Stimulated activated CD8-positive, alpha-beta memory T cell treated with anti-CD3 and anti-CD28 coated beads, Interleukin-15, amount 100 ng/mL, for 1 hour (primary cell): ENCODE measurements at places on chromosomes 7 and 10.

DNA sequence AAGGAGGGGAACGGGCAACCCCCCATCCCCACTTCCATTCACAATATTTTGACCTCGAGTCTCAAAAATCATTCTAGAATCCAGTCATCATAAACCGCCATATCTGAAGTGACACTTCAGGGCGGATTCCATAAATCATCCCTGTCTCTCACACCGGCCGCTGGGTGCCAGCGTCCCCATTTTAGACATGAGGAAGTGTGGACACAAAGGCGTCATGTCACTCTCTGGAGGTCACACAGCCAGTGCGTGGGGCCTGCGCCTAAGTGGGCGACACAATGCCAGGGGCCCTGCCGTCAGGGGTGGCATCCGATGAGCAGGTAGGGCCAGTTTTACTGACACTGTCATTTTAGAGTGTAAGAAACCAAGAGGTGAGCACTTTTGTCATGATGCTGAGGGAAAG lies 19.5 kb downstream of the KCNH2 start:
- DNase-seq, result no peak

- DNase-seq, result no peak
These were observed 9.2 kb downstream of the SGMS1 start for GRCh38 chr10:50614444-50615137.

DNA sequence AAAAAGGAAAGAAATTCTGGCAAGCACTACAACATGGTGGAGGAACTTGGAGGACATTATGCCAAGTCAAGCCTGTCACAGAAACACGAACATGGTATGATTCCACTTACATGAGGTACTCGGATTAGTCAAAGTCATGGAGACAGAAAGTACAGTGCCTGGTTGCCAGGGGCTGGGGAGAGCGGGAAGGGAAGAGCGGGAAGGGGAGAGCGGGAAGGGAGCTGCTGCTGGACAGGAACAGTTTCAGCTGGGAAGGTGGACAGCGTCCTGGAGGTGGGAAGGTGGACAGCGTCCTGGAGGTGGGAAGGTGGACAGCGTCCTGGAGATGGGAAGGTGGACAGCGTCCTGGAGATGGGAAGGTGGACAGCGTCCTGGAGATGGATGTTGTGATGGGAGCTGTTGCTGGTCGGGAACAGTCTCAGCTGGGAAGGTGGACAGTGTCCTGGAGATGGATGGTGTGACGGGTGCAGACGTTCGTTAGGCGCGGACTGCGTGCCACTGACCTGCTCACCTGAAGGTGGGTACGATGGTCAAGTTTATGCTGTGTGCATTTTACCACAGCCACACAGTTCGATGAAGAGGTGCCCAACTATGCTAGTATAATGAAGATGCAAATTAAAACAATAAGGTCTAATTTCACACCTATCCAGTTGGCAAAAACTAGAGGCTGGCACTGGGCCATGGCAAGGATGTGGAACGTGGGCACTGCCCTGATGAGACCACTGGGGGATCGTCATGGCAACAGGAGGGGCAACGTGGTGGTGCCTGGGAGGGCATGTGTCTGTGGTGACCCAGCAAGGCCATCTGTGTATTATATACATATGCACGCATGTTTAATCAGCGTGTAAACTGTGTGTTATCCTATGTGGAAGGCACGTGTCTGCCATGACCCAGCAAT lies 103.8 kb downstream of the NKX6-2 start:
- DNase-seq, result no peak

DNA sequence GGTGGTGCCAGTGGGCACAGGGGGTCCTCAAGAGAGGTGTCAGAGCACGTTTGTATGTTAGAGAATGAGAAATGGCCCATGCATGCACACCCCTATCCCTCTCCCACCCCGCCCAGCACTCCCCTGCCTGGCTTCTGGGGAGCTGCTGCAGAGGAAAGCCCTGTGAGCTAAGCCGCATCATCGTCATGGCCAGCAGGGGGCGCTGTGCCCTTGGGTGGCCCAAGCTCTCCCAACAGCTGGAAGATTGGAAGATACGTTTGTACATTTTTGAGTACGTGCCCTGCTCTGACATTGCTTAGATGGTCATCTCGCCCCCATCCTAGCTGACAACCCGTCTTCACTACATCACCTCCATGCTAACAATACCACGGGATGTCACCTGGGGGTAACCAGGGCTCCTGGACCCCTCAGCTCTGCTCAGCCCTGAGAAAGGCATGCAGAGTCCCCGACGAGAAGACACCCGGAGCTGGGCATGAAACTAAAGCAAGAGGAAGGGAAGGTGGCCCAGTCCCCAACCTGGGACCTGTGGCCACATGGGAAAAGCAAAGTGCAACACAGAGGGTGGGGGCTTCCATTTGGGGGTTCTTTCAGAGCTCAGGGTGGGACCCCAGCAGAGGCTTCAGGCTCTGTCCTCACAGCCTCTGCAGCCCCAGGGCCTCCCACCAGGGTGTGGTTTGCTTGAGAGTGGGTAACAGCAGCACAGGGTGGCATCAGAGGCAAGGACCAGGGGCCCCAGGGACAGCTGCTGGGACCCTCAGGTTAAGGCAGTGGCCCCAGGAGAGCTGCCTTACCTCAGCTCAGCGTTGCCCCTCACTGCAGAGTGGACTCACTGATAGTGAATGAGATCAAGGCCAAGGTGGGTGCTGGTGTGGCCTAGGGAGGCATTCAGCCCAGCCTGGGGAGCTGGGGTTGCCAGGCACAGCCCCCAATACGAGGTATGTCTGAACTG lies 136.6 kb downstream of the PTPN20 start:
- peak; percentile 60 for DNase-seq

GRCh38 chr10:35335133-35336083 lies 901 bp upstream of the CCNY start:
- DNase-seq, result no peak

DNA sequence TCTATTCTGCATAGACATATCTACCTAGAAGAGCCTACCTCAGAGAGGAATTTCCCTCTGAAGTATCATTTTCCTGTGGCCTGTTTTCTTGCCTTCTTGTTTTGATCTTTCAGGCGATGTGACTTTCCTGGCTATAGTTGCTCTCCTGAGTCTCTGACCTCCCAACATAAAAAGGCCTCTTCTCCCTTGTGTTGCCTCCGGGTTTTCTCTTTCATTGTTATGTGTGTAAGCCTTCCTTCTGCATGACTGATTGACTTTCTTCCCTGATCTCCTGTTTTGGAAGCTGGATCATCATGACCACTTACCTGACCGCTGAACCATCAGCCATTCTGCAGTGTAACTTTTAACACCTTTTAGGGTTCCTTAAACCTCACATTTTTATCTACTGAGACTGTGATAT lies 441.5 kb upstream of the ETV1 start:
- DNase-seq, result no peak

- no peak for DNase-seq
These were observed 1.8 kb upstream of the PDGFA start for GRCh38 chr7:521221-522070.

GRCh38 chr7:139658908-139659675 lies 118.7 kb downstream of the HIPK2 start:
- no peak for DNase-seq

DNA sequence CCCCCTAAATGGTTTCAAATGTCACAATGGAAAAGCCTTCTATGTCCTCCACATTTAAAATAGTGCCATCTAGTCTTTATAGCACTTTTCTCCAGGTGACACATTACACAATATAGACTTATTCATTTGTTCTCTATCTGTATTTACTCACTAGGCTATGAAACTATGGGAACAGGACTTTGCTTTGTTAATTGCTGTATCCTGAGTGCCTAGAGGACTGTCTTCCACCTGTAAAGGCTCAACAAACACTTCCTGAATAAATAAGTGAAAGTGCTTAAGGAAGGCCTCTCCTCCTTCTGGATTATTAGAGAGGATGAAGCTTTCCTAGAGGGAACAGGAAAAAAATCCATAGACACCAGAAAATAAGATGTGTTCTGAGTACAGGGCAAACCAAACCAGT lies 397.6 kb upstream of the LRRN3 start:
- no peak for DNase-seq

DNA sequence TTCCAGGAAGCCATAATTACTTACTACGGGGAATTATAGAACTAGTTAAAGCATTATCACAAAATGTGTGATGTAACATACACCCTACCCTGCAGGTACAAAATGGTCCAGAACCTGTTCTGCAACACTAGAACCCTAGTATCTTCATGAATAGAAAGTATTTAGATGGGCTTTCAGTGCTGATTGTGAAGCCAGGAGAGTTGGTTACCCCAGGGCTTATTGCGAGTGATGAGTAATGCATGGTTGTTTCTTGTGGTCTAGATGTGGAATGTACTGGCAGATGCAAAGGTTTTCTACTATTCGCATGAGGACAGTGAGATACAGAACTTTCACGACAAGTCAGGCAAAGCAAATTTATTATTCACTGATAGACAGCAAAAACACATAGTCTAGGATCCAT lies 33.6 kb upstream of the AGR3 start:
- no peak for DNase-seq

GRCh38 chr7:104795086-104795485 lies 218.9 kb upstream of the KMT2E start:
- DNase-seq, result no peak
